Substantia nigra (tissue), 51 donors: ENCODE measurements at places on chromosomes 13 and 19.

DNA sequence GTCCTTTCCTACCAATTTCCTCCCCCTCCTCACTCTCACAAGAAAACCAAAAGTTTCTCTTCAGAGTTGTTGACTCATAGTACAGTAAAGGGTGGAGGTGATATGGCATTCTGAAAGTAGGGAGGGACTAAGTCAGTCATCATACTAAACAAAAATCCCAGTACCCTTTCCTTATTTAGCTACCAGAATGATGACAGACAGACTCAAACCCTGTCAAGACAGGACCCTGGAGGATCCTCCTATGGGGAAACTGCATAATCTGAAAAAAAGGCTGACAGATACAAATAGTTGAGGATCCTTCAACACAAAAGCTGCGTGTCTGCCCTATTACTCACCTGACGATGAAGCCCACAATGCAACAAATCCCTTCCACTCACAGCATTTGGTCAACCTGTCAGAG, 55.5 kb downstream of the CYSLTR2 start:
- no peak for DNase-seq

DNA sequence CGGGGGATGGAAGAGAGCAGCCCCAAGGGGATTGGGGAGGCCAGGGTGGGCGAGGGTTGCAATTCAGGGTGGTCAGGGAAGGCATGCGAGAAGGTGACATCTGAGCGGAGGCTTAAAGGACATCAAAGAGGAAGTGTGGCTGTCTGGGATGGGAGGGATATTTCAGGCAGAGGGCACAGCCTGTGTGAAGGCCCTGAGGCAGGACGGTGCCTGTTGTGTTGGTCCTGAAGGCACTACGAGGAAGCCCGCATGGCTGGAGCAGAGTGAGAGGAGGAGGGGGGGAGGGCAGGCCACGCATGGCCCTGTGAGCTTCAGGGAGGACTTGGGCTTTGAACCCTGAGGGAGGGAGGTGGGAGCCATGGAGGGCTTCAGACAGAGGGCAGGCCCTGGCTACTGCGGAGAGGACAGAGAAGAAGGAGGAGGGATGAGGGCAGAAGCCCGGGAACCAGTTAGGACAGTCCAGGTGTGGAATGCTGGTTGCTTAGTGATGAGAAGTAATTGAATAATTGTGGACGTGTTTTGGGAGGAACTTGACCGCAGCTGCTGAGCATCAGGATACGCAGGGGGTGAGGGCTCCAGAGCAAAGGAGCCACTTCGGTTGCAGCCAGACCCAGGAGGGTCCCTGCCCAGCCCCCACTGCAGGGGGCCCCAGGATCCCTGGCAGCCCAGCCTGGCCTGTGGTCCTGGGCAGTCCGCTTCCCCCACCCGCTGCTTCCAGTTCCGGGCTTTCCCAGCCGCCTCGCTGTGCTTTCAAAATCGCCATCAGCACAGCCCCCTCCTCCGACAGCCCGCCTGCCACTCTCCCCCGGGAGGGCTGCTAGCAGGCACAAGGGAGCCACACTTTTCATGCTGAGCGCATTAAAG, 6.2 kb downstream of the TLE6 start:
- no peak for DNase-seq

GRCh38 chr13:29457299-29457698, 138.2 kb downstream of the SLC7A1 start:
- no peak for DNase-seq

- DNase-seq: no peak
Observed at GRCh38 chr13:94192431-94192975, 287.0 kb downstream of the DCT start.

DNA sequence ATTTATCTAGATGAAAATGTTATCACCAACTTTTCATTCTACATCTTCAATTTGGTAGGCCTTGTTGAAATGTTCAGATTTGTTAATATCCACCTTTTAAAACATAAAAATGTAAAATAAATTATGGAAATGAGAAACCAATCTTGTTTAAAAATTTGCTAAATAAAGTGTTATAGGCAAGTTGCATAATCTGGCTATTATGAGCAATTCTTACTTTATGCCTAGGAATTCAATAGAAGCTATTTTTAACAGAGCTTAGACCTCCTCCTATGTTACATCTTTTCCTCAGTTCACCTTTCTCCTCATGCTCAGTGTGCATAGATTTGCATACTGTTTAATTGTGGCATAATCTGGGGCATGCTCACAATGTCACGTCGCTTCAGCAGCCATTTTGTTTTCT, 87.9 kb upstream of the POSTN start:
- no peak for DNase-seq
